KG1 (cell line): ENCODE measurements at places on chromosomes 2 and 18.

DNA sequence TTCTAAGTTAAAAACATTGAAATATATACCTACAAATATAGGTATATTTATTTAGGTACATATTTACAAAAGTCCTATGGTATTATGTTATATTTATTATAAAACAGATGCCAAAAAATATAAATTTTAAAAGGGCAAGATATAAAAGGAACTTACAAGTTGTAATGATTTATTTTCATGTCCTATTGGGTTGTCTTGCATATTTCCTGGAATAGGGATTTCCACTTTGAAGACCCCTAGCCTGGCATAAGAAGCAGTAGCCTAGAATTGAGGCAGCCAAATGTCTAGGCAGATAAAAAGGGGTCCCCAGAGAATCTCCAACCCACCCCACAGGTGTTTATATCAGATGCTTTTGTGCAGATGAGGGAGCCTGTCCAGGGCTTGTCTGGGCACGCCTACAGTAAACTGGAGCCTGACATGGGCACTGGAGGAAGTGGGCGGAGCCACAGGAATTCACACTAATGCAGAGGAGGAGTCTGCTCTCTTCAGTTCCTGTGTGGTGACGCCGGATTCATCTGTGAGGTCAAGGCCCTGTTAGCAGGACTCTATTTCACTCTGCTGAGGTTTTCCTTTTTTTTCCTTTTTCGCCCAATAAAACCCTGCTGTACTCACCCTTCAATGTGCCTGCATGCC is 1088.9 kb upstream of the PIK3C3 start:
- DNase-seq = no peak

GRCh38 chr2:62240546-62240945 is 44.6 kb downstream of the B3GNT2 start:
- DNase-seq = no peak

DNA sequence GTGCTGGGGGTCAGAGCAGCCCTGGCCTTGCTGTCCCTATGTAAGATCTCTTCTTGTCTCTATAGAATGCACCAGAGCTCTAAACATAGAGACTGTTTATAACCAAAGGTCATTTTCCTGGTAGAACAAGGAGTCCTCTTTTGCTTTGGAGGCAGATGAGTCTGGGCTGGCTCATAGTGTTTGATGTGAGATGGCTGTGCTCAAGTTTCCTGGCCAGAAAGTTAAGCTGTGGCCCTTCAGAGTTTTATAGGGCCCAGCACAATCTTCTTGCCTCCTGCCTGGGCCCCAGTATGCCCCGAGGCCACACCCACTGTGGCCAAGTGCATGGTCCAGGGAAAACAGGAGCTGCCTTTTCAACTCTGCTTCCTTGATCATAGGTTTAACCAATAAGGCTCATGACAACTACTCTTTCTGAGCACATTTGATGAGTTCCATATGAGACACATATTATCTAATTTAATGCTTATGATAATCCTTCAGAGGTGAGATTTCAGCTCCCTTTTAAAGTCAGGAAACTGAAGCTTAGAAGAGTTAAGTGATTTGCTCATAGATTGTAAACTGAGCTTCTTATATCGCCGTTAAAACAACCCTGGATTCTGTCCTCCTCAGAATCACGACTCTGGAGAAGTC is 66.3 kb downstream of the MYCN start:
- no peak for DNase-seq

DNA sequence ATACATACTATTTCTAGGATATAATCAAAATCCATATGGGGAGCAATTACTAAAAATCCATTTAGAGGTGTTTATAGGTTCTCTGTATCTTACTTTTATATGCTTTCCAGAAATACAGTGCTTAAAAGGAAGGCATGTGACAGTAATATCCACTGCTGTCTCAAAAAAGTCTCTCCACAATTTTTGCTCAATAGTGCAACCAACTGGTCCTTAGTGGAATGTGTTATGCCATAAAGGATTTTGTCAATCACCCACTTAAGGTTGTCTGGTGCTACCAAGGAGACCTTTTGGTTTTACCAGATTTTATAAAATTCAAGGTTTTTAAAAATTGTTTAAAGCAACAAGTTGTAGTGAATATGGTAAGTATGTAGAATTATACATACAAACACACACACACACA is 328.5 kb upstream of the DSEL start:
- DNase-seq = no peak

DNA sequence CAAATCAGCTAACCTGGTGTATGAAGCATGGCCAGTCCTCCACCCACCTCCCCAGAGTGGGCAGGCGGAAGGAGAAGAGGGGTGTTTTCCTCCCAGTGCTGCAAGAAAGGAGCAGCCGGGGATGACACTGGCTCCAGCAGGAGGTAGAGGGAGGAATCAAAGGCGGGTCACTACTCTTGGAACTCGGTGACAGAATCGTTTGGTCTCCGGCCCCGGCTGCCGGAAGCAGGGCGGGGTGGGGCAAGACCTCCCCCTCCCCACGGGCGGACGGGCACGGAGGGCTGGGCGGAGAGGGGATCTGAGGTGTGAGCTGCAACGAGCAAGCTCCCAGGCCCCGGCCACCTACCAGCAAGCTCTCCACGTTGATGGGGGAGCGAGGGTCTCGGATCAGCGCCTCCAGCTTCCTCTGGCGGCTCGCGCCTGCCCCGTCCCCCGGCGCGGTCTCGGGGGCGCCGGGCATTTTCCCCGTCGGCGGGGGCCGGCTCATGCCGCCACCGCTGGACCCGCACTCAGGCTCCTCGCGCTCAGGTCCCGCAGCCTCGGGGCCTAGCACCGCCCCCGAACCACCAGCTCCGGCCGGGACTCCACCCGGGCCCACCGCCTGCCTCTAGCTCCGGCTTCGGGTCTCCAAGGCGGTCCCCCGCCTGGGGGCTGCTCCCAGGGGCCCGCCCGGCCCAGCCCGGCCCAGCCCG is 640 bp downstream of the ROCK2 start:
- DNase-seq = no peak

- no peak for DNase-seq
Measured at GRCh38 chr2:155651851-155652250, 680.7 kb downstream of the NR4A2 start.

- DNase-seq = no peak
Measured at GRCh38 chr2:96520697-96521096, 15.5 kb upstream of the NEURL3 start.

GRCh38 chr18:25735459-25735858 is 355.0 kb downstream of the SS18 start:
- no peak for DNase-seq

DNA sequence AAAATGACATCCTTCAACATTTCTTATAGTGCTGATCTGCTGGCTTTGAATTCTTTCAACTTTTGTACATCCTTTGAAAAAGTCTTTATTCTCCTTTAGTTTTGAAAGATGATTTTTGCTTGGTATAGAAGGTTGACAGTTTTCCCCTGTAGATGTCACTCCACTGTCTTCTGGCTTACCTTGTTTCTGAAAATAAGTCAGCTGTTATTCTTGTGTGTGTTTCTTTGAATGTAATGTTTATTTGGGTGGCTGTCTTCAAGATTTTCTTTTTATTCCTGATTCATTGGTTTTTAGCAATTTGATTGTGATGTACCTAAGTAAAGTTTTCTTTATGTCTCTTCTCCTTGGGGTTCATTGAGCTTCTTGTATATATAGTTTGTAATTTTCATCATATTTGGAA is 47.6 kb downstream of the ACTR3 start:
- no peak for DNase-seq
